Esophagus muscularis mucosa (tissue), 4 donors: ENCODE measurements at places on chromosomes 1 and 21. TPM values are rescaled to one million over a fixed set of nuclear protein-coding genes. Genes with fewer than 3 reads are reported as not detected.

DNA sequence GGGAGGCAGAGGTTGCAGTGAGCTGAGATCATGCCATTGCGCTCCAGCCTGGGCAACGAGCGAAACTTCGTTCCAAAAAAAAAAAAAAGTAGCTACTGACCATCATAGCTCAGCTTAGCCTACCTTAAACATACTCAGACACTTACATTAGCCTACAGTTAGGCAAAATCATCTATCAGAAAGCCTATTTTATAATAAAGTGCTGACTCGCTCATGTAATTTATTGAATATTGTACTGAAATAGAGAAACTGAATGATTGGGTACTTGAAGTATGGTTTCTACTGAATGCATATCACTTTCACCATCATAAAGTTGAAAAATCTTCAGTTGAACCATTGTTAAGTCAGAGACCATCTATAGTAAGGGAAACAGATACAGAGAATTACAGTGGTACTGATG lies 93.9 kb upstream of the BMP8A start:
- peaks cover 72% of the 10 kb centered on the region for H3K4me1 ChIP-seq
- no peak for DNase-seq
- H3K4me3 ChIP-seq, result no peak overlapping the region
- H3K27me3 ChIP-seq, result no peaks in the 10 kb centered on the region

GRCh38 chr21:45104560-45104959 lies 30.2 kb downstream of the ADARB1 start:
- H3K27me3 ChIP-seq, result no peaks in the 10 kb centered on the region
- H3K4me3 ChIP-seq, result no peak overlapping the region
- peaks cover 8% of the 10 kb centered on the region for H3K36me3 ChIP-seq
- no peak for DNase-seq

TNFSF4 gene
- total RNA-seq, result 2.3 TPM

DNA sequence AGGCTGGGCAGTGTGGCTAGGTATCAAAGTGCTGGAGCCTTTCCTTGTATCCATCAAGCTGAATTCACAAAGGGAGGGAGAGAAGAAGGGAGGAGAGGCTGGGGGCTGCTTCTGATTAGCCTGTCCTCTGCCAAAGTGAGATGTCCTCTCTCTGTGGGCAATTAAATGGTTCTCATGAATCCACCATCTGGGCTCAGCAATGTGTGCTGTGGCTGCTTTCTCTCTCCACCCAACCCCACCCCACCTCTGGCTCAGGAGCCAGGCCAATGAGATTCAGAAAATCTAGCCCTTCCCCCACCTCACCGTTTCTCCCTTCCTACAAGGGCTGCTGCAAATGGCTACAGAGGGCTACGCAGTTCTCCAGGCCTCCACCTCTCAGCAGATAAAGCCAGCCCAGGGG lies 154.6 kb downstream of the TENT5C start:
- peaks cover 10% of the 10 kb centered on the region for H3K4me1 ChIP-seq
- no peaks in the 10 kb centered on the region for H3K27me3 ChIP-seq
- no peak for DNase-seq
- no peak overlapping the region for H3K27ac ChIP-seq

DNA sequence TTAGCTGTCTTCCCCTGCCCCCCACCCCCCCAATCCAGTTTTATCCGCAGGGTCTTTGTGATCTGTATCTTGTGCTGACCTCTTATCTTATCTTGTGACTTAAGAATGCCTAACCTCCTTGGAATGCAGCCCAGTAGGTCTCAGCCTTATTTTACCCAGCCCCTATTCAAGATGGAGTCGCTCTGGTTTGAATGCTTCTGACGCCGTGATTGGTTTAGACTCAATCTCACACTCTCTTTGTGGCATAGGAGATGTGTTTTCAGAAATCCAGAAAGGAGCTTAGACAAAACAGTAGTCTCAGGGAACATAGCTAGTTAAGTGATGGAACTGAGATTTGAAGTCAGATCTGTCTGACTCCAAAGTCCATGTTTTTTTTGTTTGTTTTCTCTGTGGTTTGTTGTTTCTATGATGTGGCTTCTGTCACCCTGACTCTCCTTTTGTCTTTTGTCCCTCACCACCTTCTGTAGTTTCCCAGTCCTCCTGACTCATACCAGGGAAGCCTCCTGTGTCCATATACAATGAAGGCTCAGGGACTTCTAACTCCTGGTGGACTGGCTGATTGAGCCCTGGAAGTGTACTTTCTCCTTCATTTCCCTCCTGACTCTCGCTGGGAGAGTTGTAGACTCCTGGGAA lies 18.1 kb upstream of the USP24 start:
- H3K27ac ChIP-seq, result no peak overlapping the region
- no peak overlapping the region for H3K4me3 ChIP-seq
- no peaks in the 10 kb centered on the region for H3K4me1 ChIP-seq
- H3K27me3 ChIP-seq, result no peaks in the 10 kb centered on the region

DNA sequence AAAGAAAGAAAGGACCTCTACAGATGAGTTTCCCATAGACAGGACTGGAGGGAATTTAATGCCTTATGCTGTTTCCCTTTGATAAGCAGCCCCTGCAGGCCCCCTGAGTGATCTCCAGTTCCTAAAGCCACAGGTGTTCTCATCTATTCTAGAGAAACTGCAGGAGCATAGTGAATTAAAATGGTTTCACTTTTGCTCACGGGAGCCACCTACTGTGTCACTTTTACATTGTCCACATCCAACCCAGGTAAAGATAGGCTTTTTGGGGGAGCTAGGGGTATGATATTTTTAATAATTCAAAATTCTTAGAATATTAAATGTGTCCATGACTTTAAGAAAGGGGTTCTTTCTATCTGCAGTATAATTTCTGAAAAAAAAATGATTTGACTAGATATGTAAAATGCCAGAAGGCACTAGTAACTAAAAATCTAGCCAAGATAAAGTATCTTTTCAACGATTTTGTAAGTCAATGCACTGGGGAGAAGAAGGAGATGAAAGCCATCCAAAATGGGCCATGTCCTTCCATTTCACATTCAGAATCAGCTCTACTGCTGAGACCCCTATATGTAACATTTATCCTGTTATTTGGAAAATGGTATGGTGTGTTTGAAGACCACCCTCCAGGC lies 267.3 kb upstream of the DUSP10 start:
- H3K36me3 ChIP-seq, result no peaks in the 10 kb centered on the region
- H3K4me3 ChIP-seq, result no peak overlapping the region
- peak; percentile 53 for DNase-seq
- no peaks in the 10 kb centered on the region for H3K27me3 ChIP-seq
- H3K27ac ChIP-seq, result no peak overlapping the region

DISP3 gene
- total RNA-seq, result not detected

GRCh38 chr1:94729267-94729666 lies 90.9 kb upstream of the SLC44A3 start:
- no peaks in the 10 kb centered on the region for H3K36me3 ChIP-seq
- H3K4me3 ChIP-seq, result no peak overlapping the region
- H3K4me1 ChIP-seq, result peaks cover 25% of the 10 kb centered on the region
- no peaks in the 10 kb centered on the region for H3K27me3 ChIP-seq
- H3K27ac ChIP-seq, result no peak overlapping the region

PIK3C2B gene
- total RNA-seq, result 12.8 TPM
